ENCODE measurements at places on chromosomes 1 and 21.

DNA sequence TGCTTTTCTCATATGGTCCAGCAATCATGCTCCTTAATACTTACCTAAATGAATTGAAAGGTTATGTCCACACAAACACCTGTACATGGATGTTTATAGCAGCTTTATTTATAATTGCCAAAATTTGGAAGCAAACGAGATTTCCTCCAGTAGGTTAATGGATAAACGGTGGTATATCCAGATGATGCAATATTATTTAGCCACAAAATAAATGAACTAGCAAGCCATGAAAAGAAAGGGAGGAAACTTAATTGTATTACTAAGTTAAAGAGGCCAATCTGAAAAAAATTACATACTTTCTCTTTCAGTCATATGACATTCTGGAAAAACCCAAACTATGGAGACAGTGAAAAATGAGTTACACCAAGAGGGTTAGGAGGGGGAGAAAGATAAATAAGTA is 76.3 kb upstream of the LRRC7 start:
- DNase-seq: no peak

DNA sequence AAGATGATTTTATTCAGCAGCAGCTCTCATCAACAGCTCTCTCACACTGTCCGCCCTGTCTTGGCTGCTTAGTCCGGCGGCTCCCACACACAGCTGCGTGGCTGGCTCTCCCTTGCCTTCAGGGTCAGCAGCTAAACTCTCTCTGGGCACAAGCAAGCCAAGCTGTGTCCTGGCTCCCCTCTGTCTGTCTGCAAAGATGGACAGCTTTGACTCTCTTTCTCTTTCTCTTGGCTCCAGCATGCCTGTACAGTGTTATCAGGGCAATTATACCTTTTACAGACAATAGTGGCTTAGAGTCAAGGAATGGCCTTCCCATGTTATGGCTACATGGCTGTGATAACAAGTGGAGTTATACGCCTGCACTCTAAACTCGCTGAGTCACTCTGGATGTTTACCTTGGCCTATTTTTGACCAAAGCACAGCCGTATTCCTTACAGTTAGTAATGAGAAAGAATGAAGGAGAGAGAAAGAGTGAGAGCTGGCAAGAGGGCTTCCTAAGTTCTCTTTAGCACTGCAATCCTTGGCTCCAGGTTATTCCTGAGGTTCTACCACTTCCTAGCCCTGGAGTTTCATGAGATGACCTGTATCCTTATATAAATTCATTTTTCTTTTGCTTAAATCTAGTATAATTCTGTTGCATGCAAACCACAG is 59.9 kb upstream of the ZSWIM5 start:
- DNase-seq: no peak

- DNase-seq: no peak
These were observed 24.3 kb downstream of the TSPAN2 start for GRCh38 chr1:115065021-115065420.

DNA sequence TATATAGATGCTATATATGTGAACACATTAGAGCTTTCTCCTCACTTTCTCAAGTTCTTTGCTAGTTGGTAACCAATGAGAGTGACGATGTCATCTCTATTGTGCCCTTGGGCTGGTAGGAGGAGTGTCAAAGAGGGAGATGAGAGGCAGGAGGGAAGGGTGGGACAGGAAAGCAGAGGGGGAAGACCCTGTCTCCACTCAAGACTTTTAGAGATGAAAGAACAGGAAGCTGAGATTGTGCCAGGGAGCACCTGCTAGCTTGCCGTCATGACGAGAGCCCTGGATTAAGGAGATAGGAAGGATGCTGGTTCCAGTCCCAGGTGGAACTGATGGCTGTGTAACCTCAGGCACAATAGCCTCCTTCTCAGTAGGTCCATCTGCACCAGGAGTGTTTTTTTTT is 16.7 kb downstream of the CNR2 start:
- DNase-seq: no peak

- no peak for DNase-seq
These were observed 35.5 kb upstream of the ZNF362 start for GRCh38 chr1:33220676-33221384.

- no peak for DNase-seq
These were observed 26.8 kb downstream of the PALMD start for GRCh38 chr1:99672530-99673213.

DNA sequence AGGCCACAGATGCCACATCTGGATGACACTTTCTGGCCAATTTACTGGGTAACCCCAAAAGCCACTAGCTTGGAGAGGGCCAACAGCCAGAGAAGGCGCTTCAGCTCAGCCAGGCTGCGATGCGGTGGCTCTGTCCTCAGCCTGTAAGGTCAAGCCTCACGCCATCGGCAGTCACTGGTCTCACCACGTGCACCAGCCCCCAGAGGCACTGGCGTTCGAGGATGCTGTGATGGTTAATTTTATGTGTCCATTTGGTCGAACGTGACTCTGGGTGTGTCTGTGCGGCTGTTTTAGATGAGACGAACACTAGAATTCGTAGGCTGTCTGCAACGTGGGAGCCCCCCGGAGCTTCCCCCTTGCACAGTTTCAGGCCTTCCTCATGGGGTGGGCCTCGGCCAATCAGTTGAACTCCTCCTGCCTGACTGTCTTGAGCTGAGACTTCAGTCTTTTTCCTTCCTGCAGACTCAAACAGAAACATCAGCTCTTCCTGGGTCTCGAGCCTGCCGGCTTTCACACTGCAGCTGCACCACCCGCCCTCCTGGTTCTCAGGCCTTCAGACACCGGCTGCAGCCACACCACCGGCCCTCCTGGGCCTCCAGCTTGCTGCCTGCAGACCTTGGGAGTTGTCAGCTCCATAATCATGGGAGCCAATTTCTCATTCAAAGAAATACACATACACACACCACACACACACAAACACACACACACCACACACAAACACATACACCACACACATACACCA is 41.6 kb upstream of the SLC45A1 start:
- no peak for DNase-seq

DNA sequence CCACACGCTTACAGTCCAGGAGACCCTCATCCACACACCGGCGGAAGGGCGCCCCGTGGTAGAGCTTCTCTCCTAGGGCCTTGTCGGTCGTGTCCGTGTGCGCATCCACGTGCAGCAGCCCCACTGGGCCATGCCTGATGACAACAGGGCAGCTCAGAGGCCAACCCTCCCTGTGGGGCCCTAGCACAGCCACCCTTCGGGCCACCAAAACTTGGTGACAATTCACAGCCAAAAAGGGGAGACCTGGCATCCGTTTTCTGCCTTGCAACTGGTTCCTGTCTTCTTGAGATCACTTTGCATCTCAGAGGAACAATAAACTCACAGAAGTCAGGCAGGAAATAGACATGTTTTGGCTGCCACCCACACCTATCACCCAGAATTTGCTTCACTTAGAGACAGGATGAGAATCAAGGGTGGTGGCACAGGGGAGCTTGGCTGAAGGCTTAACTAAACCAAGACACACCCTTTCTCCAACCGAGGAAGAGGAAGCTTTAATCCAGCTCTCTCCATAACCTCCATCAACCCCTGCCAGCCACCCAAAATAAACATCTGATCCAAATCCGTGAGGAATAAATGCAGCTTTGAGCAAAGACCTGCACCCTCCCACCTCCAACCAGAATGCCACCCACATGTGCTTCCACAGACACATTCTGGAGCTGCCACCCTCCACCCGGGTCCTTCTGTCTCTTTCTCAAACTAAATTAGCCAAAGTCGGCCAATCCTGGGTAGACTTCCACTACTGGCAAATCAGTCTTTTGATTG is 5.7 kb downstream of the AGMAT start:
- DNase-seq: no peak

- DNase-seq: no peak
These were observed 74.9 kb upstream of the ANGPTL1 start for GRCh38 chr1:178945763-178946266.

DNA sequence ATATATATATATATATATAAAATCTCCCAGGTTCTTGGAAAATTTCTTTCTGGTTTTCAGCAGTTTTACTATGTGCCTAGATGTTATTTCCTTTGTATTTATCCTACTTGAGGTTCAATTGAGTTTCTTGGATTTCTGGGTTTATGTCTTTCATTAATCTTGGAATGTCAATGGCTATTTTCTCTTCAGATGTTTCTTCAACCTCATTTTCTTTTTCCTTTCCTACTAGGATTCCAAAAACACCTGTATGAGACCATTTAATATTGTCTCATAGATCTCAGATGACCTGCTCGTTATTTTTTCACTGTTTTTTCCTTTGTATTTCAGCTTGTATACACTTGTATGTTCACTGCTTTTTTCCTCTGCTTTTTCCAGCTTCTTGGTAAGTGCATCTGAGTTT is 95.4 kb upstream of the DESI2 start:
- no peak for DNase-seq

GRCh38 chr1:35783055-35783583 is 13.3 kb upstream of the CLSPN start:
- no peak for DNase-seq

DNA sequence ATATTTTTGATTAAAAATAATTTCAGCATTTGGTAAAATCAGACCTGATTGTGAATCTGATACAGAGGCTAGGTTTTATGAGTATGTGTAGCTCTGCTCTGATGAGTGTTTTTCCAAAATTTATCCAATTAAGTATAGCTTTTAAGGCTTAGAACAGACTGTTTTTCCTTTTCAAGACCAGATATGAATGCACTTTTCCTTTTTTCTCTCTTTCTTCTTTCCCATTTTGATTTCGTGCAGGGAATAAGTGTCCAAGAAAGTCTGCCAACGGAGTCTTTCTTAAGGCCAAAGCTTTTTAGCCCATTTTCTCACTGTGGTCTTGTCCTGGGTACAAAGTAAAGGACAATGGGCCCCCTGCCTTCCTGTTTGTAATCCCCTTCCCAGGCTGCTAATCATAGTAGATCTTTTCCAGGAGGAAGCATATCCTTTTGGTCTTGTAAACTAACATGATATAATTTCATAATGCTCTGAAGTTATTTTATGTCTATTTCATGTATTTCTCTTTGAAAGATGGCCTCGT is 2.9 kb downstream of the KIF1B start:
- DNase-seq: no peak

GRCh38 chr1:220391491-220391890 is 119.2 kb upstream of the RAB3GAP2 start:
- DNase-seq: no peak

GRCh38 chr1:8010080-8010664 is 15.9 kb downstream of the ERRFI1 start:
- DNase-seq: no peak

- no peak for DNase-seq
These were observed 7.9 kb downstream of the SPSB1 start for GRCh38 chr1:9300573-9300972.

DNA sequence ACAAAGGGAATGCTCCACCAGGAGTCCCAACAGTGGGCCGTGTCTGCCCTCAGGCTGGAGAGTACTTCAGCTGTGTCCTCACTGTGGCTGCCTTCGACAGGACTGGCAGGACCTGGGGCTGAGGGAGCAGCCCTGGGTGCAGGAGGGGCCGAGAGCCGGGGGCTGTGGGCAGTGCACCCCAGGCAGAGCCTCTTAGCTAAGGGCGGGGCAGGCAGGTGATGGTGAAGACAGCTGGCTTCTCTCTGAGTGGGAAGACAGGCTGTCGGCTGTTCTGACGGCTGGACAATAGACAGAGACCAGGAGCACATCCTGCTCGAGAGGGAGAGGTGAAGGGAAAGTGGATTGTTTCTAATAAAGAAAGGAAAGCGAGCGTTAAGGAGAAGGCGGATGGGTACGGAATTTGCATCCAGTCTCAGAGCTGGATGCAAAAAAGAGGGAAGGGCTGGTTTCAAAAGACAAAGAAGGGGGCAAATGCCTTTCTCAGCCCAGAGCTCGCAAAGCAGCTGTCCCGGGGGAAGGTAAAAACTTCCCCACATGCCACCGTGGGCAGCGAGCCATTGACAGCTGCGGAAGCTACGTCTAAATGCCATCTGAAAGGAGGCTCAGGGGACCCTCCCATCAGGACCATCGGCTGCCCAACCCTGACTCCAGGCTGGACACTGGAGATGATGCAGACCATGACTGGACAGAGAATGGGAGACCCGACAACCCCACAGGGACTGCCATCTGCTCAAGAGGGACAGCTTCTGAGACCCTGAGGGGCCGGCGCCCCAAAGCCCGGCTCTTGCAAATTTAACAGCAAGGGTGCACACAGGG is 92.0 kb downstream of the STUM start:
- no peak for DNase-seq

DNA sequence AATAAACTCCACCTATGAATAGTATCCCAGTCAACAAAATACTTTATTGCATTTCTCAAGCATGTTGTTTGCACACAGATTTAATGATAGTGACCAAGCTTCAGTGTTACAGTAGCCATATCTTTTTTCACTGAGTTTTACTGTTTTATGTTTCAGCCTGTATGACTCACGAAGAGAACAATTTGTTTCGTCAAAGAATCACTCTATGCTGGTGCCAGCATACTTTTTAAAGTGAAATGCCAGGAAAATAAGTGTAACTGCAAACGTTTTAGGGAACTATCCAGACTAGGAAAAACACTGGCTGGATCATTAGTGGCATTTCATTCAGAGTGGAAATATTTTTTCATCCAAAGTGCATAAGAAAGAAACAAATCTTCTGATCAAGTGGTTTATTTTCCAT is 210.8 kb downstream of the COL11A1 start:
- DNase-seq: no peak

DNA sequence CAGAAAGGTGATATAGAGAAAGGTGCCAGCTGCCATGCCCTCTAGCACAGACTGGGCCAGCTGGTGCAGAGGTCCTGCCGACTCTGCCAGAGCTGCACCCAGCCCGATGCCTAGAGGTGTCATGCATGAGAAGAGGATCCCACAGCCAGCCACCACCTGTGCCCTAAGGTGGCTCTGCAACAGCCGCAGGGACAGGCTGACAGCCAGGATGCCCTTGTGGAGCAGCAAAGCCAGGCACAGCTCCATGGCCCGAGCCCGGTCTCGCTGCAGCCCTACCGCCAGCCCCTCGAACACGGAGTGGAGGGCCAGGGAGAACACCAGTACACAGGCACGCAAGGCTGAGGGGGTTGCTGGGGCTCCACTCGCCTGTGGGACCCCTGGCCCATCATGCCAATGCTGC is 1.8 kb upstream of the CRTC2 start:
- no peak for DNase-seq

GRCh38 chr1:55071477-55071876 is 32.1 kb downstream of the PCSK9 start:
- no peak for DNase-seq

DNA sequence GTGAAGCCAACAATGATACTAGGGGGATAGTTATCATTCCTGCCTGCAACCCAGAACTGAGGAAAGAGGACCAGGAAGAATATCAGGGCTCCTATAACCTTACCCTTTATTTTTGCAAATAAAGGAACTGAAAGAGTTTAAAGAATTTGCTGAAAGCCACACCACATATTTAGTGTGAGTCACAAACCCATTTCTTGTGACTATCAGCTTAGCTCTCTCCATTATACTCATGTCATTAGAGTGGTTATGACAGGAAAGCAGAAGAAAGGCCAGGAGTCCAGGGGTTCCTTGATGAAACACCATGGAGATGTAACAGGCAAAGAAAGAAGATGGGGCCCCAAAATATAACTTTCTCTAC is 141.1 kb upstream of the SAMSN1 start:
- no peak for DNase-seq

DNA sequence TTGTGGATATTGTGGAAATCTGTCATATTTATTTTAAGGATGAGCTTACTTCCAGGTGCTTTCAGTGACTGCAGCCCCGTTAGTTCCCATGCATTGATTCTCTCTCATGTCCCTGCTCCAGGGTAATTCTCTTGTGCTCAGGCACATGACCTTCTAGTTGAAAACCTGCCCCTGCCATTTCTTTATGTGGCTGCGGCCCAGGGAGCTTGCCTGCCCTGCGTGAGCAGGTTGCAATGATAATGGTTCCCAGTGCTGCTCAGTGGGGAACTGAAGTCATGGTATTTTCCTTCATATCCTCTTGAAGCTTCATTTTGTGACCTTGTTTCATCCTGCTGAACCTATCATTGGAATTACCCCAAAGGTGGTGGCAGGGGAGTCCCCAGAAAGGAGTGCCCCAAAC is 229.8 kb downstream of the DISC1 start:
- no peak for DNase-seq
